ENCODE measurements at places on chromosomes 2 and 18.

DNA sequence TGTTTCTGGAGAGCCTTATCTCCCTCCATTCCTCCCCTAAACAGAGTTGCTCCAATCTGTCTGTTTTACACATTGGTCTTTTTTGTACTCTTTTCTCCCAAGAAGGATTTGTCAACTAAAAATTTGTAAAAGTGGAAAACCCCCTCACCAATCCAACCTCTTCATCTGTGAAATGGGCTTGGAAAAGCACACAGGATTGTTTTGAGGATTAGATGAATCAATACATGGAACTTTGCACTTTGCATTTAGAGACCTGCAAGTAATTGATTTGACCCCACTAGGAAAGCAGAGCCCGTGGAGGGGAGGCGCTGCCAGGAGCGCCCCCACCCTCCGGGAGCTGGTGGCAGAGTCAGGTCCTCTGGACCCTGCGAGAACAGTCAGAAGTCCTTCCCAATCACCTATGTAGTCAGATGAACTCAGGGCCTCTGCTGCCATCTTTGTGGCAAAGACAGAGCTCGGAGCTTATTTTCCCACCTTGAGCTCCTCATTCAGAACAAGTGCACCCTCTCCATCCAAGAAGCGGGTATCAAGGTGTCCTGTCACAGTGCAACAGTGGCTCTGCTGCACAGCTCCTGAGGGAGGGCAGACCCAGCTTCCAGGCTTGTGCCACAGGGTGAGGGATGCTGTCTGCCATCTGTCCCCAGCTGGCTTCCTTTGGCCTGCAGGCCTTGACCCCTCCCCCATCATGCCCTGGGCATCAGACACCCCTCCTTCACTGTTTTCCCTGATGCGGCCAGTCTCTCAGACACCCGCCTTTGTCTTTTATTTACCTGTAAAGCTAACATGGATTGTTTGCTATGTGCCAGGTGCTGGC is 1.7 kb upstream of the TMEM185B start:
- H3K36me3 ChIP-seq = no peaks in the 10 kb centered on the region
- H3K27me3 ChIP-seq = no peaks in the 10 kb centered on the region
- H3K4me3 ChIP-seq = no peak overlapping the region
- H3K27ac ChIP-seq = no peak overlapping the region

GRCh38 chr2:215790523-215791421 is 222.6 kb downstream of the MREG start:
- H3K36me3 ChIP-seq = no peaks in the 10 kb centered on the region
- H3K4me3 ChIP-seq = no peak overlapping the region
- DNase-seq = no peak
- peaks cover 6% of the 10 kb centered on the region for H3K4me1 ChIP-seq
- no peak overlapping the region for H3K27ac ChIP-seq

DNA sequence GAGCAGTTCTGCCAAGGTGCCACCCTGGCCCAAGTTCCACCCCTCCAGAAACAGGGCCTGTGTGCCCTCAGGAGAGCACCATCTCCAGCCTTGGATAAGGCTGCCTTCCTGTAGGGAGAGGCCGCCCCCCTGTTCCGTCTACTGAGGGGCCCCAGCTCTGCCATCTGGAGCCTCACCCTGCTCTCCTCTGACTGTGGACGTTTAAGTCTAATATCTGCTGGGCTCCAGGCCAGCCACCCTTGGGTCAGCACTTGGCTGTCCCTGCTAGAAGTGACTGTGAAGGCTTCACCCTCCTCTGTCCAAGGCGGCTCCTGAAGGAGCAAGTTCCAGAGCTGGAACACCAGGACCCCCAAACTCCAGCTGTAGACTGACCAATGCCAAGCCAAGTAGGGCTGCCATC is 26.3 kb downstream of the RHOB start:
- DNase-seq = peak; percentile 52
- H3K27ac ChIP-seq = peak overlapping the region; percentile 17
- peaks cover 54% of the 10 kb centered on the region for H3K4me1 ChIP-seq
- no peaks in the 10 kb centered on the region for H3K27me3 ChIP-seq
- H3K4me3 ChIP-seq = no peak overlapping the region

- H3K4me3 ChIP-seq = peak overlapping the region; percentile 93
- DNase-seq = no peak
- no peaks in the 10 kb centered on the region for H3K27me3 ChIP-seq
- peaks cover 31% of the 10 kb centered on the region for H3K36me3 ChIP-seq
Measured at GRCh38 chr2:219278655-219279150, 463 bp upstream of the DNAJB2 start.

GRCh38 chr18:8326763-8327394 is 282.4 kb upstream of the RAB12 start:
- no peak for DNase-seq
- H3K36me3 ChIP-seq = no peaks in the 10 kb centered on the region
- no peak overlapping the region for H3K4me3 ChIP-seq

DNA sequence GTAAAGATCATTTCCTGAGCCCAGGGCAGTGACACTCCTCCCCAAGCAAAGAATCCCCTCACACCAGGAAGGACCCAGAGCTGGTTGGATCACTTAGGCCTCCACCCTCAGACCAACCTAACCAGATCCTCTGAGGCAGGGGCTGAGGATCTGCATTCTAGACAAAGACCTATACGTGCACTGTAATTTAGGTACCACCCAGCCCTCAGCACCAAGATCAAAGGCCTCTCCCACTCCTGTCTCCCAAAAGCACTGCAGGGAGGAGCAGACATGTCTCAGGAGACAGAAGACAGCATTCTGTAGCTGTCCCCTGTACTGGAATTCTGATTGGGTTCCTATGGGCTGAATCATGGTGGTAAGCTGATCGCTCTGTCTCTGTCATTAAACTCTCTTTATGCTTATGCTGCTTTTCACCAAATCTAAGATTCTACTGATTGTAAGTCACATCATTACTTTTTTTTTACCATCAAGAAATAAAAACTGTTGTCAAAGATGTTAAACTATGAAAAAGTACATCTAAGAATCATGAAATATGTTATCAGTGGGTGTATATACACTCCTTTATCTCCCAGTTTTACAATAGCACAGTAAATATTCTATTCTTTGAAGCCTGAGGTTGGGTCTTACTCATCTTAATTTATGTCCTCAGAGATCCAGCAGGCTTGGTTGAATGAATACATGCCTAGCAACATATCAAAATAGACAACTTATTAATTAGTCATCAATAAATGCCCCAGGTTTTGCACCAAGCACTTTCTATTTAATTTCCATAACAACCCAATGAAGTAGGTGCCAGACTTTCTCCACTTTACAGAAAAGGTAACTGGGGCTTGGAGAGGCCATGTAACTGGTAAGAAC is 28.3 kb downstream of the MCFD2 start:
- no peaks in the 10 kb centered on the region for H3K36me3 ChIP-seq
- H3K4me1 ChIP-seq = peaks cover 8% of the 10 kb centered on the region
- DNase-seq = peak; percentile 23
- H3K27me3 ChIP-seq = no peaks in the 10 kb centered on the region
- H3K27ac ChIP-seq = no peak overlapping the region
- H3K4me3 ChIP-seq = no peak overlapping the region

DNA sequence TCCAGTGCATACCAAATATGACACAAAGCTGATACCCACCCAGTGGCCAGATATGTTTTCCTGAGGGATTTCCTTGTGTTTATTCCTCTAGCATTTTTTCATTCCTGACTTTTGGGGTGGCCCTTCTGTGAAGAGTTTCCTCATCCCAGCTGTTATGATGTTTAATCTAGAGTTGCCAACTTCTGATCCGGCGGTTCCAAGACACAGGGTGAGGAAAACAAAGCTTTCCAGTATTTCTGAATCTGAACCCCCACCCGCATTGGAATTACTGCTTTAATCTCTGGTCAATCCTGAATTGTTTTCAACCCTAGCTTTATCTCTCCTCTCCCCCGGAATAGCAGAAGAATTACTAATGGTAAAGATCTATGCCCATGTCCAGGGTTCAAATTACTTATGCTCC is 39.2 kb upstream of the PNPT1 start:
- no peaks in the 10 kb centered on the region for H3K4me1 ChIP-seq
- H3K27me3 ChIP-seq = no peaks in the 10 kb centered on the region
- no peaks in the 10 kb centered on the region for H3K36me3 ChIP-seq
- peak overlapping the region; percentile 22 for H3K27ac ChIP-seq

- no peaks in the 10 kb centered on the region for H3K4me1 ChIP-seq
- H3K4me3 ChIP-seq = no peak overlapping the region
- no peak overlapping the region for H3K27ac ChIP-seq
- H3K36me3 ChIP-seq = peaks cover 64% of the 10 kb centered on the region
- no peak for DNase-seq
Measured at GRCh38 chr18:9546468-9546867, 67.9 kb downstream of the PPP4R1 start.

DNA sequence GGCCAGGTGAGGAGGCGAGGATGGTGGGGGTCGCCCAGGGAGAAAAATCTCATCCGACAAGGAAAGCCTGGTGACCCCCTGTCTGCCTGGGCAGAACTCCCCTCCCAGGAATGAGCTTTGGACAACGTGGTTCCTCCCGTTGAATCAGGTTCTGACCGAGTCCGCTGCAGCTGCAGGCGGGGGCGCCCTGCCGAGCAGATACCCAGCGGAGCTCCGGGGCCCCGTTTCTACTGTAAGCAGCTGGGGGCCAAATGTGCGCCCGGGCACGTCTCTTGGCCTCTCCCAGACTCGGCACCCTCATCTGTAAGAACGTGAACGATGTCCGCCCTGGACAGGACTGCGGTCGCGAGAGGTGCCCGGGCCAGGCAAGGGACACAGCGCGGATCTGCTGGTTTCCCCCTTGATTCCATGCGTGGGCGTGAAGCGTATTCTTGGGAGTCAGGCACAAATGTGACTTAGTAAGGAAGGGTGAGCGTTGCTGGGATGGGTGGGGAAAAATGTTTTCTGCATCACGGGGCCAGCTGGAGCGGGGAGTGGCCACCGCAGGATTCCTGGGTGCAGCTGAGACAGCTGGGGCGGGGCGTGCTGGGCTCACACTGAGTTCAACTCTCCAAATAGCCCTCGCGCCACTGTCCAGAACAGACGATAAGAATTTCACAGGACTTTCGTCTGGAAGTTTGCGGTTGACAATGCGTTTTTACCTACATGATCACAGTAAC is 20.2 kb upstream of the TUBB6 start:
- peak overlapping the region; percentile 53 for H3K4me3 ChIP-seq
- no peaks in the 10 kb centered on the region for H3K36me3 ChIP-seq
- peaks cover 20% of the 10 kb centered on the region for H3K4me1 ChIP-seq
- H3K27ac ChIP-seq = peak overlapping the region; percentile 79
- H3K27me3 ChIP-seq = no peaks in the 10 kb centered on the region
- DNase-seq = peak; percentile 93

DNA sequence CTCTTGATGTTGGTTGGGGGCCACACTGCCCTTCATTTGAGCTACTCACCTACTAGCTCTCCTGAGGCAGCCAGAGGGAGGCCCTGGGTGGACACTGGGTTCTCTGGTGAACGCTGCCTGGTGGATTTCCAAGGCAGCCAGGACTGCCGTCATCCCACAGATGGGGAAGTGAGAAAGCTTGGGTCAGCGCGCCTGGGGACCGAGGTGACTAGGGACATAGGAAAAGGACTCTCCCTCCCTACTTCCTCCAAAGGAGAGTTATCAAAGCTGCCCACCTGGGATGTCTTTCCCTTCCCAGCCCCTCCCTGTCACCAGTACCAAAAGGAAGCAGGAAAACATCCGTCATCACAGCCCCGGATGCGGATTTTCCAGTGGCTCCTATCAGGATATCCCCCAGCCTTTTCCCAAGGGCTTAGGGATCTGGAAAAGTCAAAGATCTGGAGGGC is 3.8 kb upstream of the SEMA4C start:
- H3K27me3 ChIP-seq = no peaks in the 10 kb centered on the region
- H3K27ac ChIP-seq = no peak overlapping the region
- H3K4me3 ChIP-seq = no peak overlapping the region
- no peak for DNase-seq
- H3K4me1 ChIP-seq = peaks cover 56% of the 10 kb centered on the region

GRCh38 chr2:13495051-13495450 is 778.3 kb downstream of the TRIB2 start:
- no peaks in the 10 kb centered on the region for H3K4me1 ChIP-seq
- H3K36me3 ChIP-seq = no peaks in the 10 kb centered on the region
- DNase-seq = no peak
- no peaks in the 10 kb centered on the region for H3K27me3 ChIP-seq
- H3K27ac ChIP-seq = no peak overlapping the region

- no peaks in the 10 kb centered on the region for H3K27me3 ChIP-seq
- no peak for DNase-seq
- no peak overlapping the region for H3K27ac ChIP-seq
- H3K4me3 ChIP-seq = no peak overlapping the region
- H3K4me1 ChIP-seq = peaks cover 19% of the 10 kb centered on the region
Measured at GRCh38 chr18:48006415-48007175, 76.1 kb upstream of the SMAD2 start.

GRCh38 chr2:191635333-191636234 is 42.4 kb upstream of the NABP1 start:
- H3K27ac ChIP-seq = no peak overlapping the region
- no peaks in the 10 kb centered on the region for H3K36me3 ChIP-seq
- DNase-seq = no peak

GRCh38 chr18:75167759-75168618 is 41.0 kb downstream of the PTGR3 start:
- no peak for DNase-seq
- H3K4me1 ChIP-seq = no peaks in the 10 kb centered on the region
- no peaks in the 10 kb centered on the region for H3K36me3 ChIP-seq
- no peak overlapping the region for H3K27ac ChIP-seq
- H3K27me3 ChIP-seq = no peaks in the 10 kb centered on the region
- no peak overlapping the region for H3K4me3 ChIP-seq

DNA sequence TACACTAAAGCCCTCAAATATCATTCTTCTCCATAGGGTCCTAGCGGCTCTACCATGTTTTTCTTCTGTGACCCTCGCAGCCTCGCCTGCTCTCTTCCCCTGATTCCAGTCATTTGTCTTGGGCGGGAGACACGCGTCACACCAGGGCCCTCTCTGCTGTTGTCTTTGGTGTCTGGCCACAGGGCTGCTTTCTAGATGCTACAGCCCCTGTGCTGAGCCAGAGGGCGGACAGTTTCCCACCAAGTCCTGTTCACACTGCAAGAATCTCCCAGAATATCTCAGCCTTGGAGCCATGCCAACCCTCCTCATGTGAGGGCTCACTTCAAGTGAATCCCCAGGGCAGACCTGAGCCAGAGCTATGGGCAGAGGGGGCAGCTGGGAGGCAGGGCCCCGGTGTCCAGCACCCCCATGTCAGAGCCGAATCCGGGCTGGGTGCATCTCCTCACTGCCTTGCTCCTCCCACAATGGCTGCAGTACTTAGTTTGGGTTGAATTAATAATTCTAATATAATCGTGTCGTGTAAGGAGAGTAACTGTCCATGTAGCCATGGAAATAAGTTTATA is 42.1 kb downstream of the DIPK1C start:
- no peaks in the 10 kb centered on the region for H3K36me3 ChIP-seq
- peaks cover 12% of the 10 kb centered on the region for H3K27me3 ChIP-seq
- H3K27ac ChIP-seq = no peak overlapping the region
- H3K4me1 ChIP-seq = no peaks in the 10 kb centered on the region

DNA sequence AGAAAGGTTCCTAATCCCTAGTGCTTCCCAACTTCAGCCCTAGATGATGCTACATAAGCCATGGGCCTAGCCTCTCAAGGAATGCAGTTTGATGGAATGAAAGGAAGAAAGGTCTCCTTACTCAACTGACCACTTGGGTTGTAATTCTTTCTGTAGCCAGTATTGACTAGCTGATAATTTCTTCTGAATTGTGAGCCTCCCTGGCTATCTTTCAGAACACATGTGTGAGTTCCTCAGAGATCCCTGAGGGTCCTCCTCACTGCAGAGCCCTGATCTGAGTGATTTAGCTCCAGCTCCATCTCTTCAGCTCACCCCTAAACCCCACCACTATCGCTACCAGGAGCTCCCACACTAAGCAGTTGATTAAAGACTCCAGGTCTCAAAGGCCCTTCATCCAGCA is 31.5 kb downstream of the CFAP210 start:
- H3K27ac ChIP-seq = no peak overlapping the region
- no peaks in the 10 kb centered on the region for H3K36me3 ChIP-seq
- H3K4me1 ChIP-seq = no peaks in the 10 kb centered on the region
- H3K4me3 ChIP-seq = no peak overlapping the region
- H3K27me3 ChIP-seq = no peaks in the 10 kb centered on the region
- no peak for DNase-seq

Measured in suprapubic skin (tissue), 4 donors.